ENCODE measurements at places on chromosomes 12 and 14.

- peak; percentile 35 for DNase-seq
Observed at GRCh38 chr12:79331870-79332269, 358.9 kb downstream of the PAWR start.

GRCh38 chr12:90311561-90311960 lies 602.9 kb upstream of the ATP2B1 start:
- DNase-seq: no peak

DNA sequence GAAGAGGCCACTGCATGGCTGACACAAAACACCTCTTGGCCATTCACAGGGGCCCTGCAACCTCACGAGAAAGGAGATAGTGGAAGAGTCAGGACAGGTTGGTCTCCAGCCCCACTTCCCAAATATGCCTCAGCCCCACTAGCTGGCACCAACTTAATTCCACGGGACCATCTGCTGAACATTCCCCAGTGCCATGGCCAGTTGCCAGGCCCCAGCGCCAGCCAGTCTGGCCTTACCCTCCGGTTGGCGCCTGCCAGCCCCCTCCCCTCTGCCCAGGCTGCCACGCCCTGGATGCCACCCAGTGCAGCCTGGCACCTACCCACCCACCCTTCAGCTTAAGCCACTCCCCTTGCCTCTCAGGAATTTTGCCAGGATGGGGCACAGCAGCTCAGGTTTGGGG lies 21.2 kb upstream of the HSPB8 start:
- DNase-seq: no peak

DNA sequence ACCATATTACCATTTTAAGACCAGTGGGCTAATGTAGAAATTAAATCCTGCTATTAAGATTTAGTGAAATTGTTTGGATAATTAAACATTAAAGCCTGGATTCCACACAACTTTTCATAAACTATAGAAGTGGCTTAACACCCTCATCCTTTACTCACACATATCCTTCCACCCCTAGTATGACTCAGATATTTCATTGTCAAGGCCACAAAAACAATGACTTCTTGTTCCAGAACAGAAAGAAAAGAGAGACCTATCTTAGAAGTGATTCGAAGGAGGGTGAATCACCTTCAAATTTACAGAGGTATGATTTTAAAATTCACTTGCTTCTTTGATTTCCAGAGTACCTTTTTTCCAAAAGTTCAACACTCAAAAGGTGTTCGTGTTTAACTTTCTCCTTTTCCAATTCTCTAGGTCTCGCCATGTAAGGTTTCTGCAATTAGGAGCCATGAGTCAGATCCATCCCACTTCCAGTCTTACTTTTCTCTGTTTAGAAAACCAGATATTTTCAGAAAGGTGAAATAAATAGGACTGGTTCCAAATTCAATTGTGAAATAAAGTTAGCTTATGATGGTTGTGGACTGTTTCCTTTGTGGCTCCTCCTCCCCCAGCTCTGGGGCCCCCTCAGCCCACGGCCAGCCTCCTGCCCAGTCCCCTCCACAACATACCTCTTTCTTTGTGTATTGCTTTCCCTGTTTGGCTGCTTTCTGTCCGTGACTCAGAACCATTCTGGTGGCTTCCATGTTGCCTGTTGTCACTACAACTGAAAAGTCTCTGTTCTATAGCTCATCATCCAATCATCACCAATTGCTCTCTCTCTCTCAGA lies 24.6 kb upstream of the MGP start:
- DNase-seq: no peak

- no peak for DNase-seq
Observed at GRCh38 chr14:71554959-71555612, 377.1 kb upstream of the RGS6 start.

- DNase-seq: no peak
Observed at GRCh38 chr12:120264904-120265472, 542 bp downstream of the PXN start.

- no peak for DNase-seq
Observed at GRCh38 chr12:110861729-110862128, 14.9 kb downstream of the CCDC63 start.

GRCh38 chr12:9361879-9362326 lies 153.7 kb upstream of the PZP start:
- no peak for DNase-seq

GRCh38 chr14:87863047-87863446 lies 129.9 kb downstream of the GALC start:
- no peak for DNase-seq

GRCh38 chr12:47811581-47812484 lies 7.9 kb downstream of the HDAC7 start:
- peak; percentile 81 for DNase-seq

- DNase-seq: peak; percentile 60
Observed at GRCh38 chr14:24310646-24311604, at the start of gene LTB4R. TSS of gene LTB4R (plus strand) at chr14:24311502. CDS start at chr14:24315652, 4,150 bp downstream.

- no peak for DNase-seq
Observed at GRCh38 chr12:71134405-71134804, 23.4 kb downstream of the TSPAN8 start.

DNA sequence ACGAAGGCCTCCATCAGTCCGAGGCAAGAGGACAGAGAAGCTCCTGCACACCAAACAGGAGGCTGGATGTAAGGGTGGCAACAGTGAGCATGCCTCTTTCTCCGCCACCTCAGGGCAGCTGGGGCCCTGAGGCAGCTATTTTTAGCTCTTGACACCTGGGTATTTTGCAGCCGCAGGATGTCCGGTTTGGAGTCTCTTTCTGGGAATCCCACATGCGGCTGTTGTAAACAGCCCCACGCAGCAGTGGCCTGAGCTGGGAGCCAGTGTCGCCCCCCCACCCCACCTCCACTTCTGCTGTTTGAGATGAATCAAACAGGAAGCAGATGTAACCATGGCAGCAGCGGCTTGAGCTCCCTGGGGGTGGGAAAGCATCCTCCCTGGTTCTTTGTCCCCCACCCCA lies 11.7 kb downstream of the HDAC7 start:
- DNase-seq: peak; percentile 48

- DNase-seq: no peak
Observed at GRCh38 chr14:68675233-68675577, 117.7 kb downstream of the ZFP36L1 start.

GRCh38 chr14:49164074-49164473 lies 422.1 kb downstream of the RPS29 start:
- no peak for DNase-seq

- DNase-seq: peak; percentile 98
Observed at GRCh38 chr12:122064025-122064777, 14.4 kb upstream of the MLXIP start.

DNA sequence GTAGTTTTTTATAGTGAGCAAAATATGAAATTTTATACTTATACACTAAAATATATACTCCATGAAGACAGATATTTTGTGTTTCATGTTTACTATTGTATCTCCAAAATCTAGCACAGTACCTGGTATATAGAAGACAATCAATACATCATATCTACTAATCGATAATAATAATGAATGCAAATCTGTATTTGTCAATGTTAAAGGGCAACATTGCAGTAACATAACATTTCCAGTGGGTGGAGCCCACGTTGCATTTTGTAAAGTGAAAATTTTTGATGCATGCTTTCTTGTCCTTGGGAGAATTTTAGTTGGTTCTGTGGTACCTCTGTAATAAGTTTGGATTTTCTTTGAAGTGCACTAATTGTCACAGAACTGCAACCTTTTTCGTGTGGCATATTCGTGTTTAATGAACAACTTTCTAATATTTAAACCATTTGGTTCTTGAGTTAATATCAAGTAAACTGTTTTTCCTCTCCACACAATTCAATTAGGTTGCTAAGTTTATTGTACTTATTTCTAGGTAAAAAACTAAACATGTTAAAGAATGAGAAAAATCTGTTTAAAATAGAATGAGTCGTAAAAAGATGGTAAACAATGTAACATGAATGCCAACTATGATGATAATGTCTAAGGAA lies 47.4 kb downstream of the AVPR1A start:
- peak; percentile 27 for DNase-seq

Measured in fibroblast of upper back skin (primary cell).